ENCODE measurements at places on chromosomes 4 and X. TPM values are rescaled to one million over a fixed set of nuclear protein-coding genes. Genes with fewer than 3 reads are reported as not detected.

The PLP1 gene
- total RNA-seq, result not detected

The GATA1 gene
- total RNA-seq, result not detected

The BMX gene
- total RNA-seq, result under 0.01 TPM

The SPANXA1 gene
- not detected for total RNA-seq

The KCTD8 gene
- total RNA-seq, result 0.78 TPM

The EREG gene
- total RNA-seq, result 126 TPM

The TREX2 gene
- total RNA-seq, result not detected

The MAGEB10 gene
- not detected for total RNA-seq

The INTU gene
- 2.6 TPM for total RNA-seq

The RS1 gene
- total RNA-seq, result not detected

The PRSS12 gene
- 8.9 TPM for total RNA-seq

The PPEF2 gene
- not detected for total RNA-seq

The PNMA6F gene
- total RNA-seq, result not detected

The HDX gene
- total RNA-seq, result 6.4 TPM

The MAGEA4 gene
- not detected for total RNA-seq

The NPY2R gene
- not detected for total RNA-seq

The SMIM43 gene
- 18.8 TPM for total RNA-seq

The CXorf58 gene
- not detected for total RNA-seq

The AMBN gene
- total RNA-seq, result not detected

The MAGEA3 gene
- total RNA-seq, result not detected

The ARSD gene
- 8.8 TPM for total RNA-seq

The EOLA2 gene
- total RNA-seq, result 34.6 TPM

The STEEP1 gene
- 16.4 TPM for total RNA-seq

The GPC4 gene
- 3.9 TPM for total RNA-seq

The DDIT4L gene
- total RNA-seq, result 0.26 TPM

The KIAA1210 gene
- total RNA-seq, result not detected

The RRH gene
- total RNA-seq, result 0.13 TPM

The SETD7 gene
- 40.0 TPM for total RNA-seq

The PDE6B gene
- under 0.01 TPM for total RNA-seq

The TIGD4 gene
- 0.24 TPM for total RNA-seq

The DSPP gene
- total RNA-seq, result not detected

The TLL1 gene
- 0.08 TPM for total RNA-seq

The MAGIX gene
- 3.4 TPM for total RNA-seq

The BCORL1 gene
- total RNA-seq, result 2.5 TPM

The HNRNPD gene
- 55.6 TPM for total RNA-seq

The TLR7 gene
- under 0.01 TPM for total RNA-seq

The GLRA2 gene
- not detected for total RNA-seq

The RTL5 gene
- 2.6 TPM for total RNA-seq

The RPS6KA6 gene
- total RNA-seq, result 2.6 TPM

The SEC31A gene
- 225 TPM for total RNA-seq

The NPY5R gene
- total RNA-seq, result not detected

The SPATA4 gene
- 0.13 TPM for total RNA-seq

The FAM47B gene
- total RNA-seq, result not detected

The HTN3 gene
- total RNA-seq, result not detected

The NOX1 gene
- not detected for total RNA-seq

The GAGE12E gene
- total RNA-seq, result not detected

The EXOC1L gene
- not detected for total RNA-seq

The GNL3L gene
- total RNA-seq, result 17.2 TPM

The ASB9 gene
- total RNA-seq, result not detected
